ENCODE measurements at places on chromosomes 12 and 14. TPM values are rescaled to one million over a fixed set of nuclear protein-coding genes. Genes with fewer than 3 reads are reported as not detected.

DNA sequence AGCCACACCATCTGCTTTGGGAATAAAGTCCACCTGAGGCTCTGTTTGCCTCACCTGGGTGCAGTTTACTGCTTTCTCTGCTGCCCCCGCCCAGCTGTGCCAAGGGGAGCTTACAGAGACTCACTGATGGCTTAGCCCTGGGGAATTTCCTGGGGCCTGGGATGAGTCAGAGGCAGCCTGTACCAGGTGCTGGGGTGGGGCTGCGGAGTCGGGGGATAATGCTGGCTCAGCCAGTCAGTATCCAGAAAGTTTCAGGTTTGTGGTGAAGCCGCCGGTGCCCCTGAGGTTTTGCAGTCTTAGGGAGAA is 22.3 kb downstream of the PLEKHG3 start:
- peaks cover under 1% of the 10 kb centered on the region for H3K4me1 ChIP-seq
- H3K36me3 ChIP-seq: no peaks in the 10 kb centered on the region
- DNase-seq: no peak
- no peaks in the 10 kb centered on the region for H3K27me3 ChIP-seq

DNA sequence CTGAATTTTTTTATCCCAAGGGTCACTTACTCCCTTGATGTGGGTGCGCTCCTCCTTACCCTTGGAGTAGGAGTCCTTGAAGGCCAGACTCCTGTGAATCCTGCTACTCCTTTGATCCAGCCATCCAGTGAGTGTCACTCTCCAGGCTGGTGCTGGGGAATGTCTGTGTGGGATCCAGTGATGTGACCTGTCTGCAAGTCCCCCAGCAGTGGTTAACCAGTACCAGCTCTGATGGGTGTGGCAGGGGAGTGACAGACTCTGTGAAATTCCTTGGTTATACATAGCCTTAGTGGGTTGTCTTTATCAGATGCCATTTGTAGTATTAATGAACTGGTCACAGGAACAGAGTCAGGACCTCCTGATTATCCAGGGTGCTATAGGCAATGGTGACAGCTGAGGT is 409.5 kb upstream of the LMO3 start:
- no peak overlapping the region for H3K4me3 ChIP-seq

- no peaks in the 10 kb centered on the region for H3K27me3 ChIP-seq
- no peak overlapping the region for H3K4me3 ChIP-seq
- H3K27ac ChIP-seq: peak overlapping the region; percentile 42
- H3K36me3 ChIP-seq: no peaks in the 10 kb centered on the region
- H3K4me1 ChIP-seq: peaks cover 20% of the 10 kb centered on the region
- no peak for DNase-seq
Observed at GRCh38 chr14:68665792-68666204, 127.1 kb downstream of the ZFP36L1 start.

DNA sequence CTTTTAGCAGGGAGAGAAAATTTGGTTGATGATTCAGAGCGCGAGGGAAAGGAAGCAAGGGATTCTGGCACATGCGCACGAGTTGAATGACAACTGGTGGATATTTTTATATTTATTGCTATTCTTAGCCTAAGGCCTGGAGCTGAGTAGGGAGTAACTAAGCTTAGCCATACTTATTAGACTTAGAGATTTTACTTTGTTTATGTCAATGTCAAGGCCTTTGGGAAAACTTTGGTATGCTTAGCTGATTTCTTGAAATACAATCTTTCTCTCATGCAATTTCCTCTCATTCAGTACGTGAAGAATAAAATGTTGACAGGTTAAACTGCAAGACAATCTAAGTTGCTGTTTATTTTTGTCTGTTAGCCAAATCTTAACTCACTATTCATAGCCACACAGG is 101.1 kb downstream of the CRADD start:
- peak; percentile 34 for DNase-seq
- H3K36me3 ChIP-seq: no peaks in the 10 kb centered on the region
- H3K4me1 ChIP-seq: peaks cover 5% of the 10 kb centered on the region

GRCh38 chr12:131375261-131375971 is 335.5 kb upstream of the SFSWAP start:
- DNase-seq: no peak
- H3K36me3 ChIP-seq: no peaks in the 10 kb centered on the region
- no peak overlapping the region for H3K4me3 ChIP-seq
- H3K27me3 ChIP-seq: peaks cover 2% of the 10 kb centered on the region
- no peaks in the 10 kb centered on the region for H3K4me1 ChIP-seq

NID2 gene
- 6.9 TPM for total RNA-seq

TTC8 gene
- total RNA-seq: 115 TPM

CD163L1 gene
- total RNA-seq: 8.2 TPM

DNA sequence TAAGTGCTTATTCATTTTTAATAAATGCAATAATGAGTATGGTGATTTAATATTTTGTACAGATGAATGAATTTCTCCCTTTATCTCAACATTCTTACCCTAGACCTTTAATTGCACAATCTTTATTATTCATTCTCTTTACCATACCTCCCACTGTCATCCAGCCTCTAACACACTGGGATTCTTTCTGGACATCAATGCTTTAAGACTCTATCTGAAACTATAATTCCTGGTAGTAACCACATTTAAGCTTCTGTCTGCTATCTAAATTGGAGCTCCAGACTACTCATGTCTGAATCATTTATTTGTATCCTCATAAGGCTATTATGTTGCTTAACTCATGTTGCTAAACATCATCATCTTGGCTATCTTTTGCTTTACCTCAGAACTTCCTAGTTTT is 270.2 kb downstream of the ALG10B start:
- no peaks in the 10 kb centered on the region for H3K4me1 ChIP-seq
- no peaks in the 10 kb centered on the region for H3K27me3 ChIP-seq
- H3K4me3 ChIP-seq: no peak overlapping the region
- H3K36me3 ChIP-seq: no peaks in the 10 kb centered on the region
- no peak overlapping the region for H3K27ac ChIP-seq

DNA sequence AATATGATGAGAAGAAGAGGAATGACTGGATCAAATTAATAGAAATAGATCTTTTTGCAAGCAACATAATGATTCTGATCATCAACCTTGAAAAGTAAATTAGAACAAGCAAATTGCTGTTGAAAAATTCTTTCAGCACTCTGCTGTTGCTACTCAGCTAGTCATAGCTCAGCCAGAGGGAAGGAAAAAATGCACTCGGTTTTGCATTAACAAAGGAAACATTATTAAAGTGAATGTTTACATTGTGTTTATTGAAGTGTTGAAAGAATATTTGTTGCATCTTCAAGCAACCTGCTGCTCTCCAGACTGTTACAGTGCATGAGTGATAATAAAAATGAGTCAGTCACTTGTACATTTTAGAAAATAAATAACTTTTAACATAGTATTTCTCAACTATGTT is 26.5 kb downstream of the AP5M1 start:
- no peak for DNase-seq
- H3K4me1 ChIP-seq: no peaks in the 10 kb centered on the region
- H3K27ac ChIP-seq: no peak overlapping the region
- H3K27me3 ChIP-seq: no peaks in the 10 kb centered on the region
- no peak overlapping the region for H3K4me3 ChIP-seq

TRHDE gene
- total RNA-seq: 3.1 TPM

DNA sequence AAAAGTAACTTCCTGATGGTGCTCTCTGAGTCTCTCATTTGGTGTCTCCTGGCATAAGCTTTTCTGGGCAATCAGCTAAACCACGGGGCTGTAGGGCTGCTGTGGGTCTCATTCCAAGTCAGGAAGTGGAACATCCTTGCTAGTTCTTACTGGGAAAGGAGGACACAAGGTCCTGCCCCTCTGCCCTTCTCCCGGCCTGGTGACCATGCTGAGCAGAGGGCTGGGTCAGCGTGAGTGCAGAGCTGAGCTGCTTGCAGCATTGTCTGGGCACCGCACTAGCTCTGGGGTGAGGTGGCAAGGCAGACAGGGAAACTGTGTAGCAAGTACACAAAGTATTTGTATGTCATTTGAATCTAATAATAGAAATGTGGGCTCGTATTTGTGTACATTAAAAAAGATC is 45.0 kb upstream of the ASPG start:
- H3K36me3 ChIP-seq: no peaks in the 10 kb centered on the region
- no peaks in the 10 kb centered on the region for H3K4me1 ChIP-seq
- no peak for DNase-seq
- no peak overlapping the region for H3K27ac ChIP-seq
- no peaks in the 10 kb centered on the region for H3K27me3 ChIP-seq

DNA sequence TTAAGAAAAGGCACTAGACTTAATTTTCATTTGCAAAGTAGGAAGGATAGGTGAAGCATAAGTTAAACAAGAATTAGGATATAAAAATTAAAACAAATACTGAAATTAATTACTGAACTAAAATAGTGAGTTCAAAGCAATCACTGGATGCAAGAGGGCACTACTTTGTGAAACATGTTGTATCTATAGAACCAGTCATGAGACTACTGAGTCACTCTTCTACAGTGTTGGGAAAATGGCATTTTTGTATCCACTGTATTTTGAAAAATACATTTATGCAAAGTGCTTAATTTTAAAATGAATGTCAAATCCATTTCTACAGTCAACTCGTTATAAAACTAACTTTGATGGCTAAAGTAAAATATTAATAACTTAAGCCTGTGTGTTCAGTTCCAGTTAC is 47.9 kb downstream of the SEL1L start:
- H3K4me3 ChIP-seq: no peak overlapping the region
- no peaks in the 10 kb centered on the region for H3K36me3 ChIP-seq
- no peak for DNase-seq

DNA sequence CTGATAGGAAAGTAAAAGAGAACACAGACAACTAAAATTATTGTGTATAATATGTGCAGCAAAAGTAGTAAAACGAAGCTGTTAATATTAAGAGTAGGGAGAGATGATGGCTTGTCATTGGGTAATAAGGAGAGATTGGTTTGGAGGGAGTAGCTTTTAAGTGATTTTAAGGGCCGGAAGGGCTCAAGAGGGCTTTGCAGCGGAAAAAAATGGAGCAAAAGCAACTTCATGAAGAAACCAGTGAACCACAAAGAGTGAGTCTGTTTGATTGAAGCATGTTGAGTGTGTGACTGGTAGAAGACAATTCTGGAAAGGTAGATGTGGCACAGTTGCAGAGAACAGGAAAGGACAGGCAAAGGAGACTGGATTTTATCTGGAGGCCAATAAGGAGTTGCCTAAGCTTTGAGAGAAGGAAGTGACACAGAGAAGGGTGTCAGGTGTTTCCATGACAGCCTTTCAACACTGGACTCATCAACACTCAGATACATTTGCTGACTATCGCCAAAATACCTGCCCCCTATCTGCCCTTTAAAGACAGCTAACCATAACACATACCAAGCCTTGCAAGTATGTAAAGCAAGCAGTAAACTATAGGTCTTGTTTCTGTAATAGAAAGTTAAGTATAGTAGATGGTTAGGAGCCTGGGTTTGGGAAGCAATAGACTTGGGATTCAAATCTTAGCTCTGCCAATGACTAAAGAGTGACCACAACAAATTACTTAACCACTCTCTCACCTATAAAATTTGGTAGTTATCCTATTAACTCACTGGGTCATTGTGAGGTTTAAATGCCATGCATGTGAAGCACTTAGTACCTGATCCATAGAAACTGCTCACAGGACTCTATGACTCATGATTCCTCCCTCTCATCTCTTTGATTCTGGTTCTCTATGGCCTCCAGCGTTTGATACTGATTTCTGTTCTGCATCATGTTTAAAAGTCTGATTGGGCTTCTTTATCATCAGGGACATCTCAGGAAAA is 117.3 kb upstream of the LMNTD1 start:
- no peak overlapping the region for H3K4me3 ChIP-seq
- H3K27ac ChIP-seq: no peak overlapping the region
- no peak for DNase-seq
- no peaks in the 10 kb centered on the region for H3K4me1 ChIP-seq
- no peaks in the 10 kb centered on the region for H3K27me3 ChIP-seq

DNA sequence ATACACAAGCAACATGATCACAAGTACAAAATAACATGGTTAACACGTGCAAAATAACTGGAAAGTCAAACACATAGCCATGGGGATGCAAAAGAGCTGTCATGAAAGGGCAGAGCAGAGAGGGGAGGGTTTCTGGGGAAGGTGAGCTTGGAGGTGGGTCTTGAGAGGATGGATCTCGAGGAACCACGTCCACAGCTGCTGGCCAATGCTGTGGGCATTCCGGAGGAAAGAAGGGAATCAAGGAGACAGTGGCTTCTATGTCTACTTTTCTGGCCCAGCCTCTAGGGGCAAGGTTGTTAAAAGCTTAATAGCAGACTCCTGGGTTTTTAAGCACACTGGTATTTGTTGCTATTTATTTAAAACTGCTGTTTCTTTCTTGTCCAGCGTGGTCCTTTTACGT is 8.4 kb upstream of the MYH7 start:
- H3K27ac ChIP-seq: no peak overlapping the region
- H3K27me3 ChIP-seq: no peaks in the 10 kb centered on the region
- no peaks in the 10 kb centered on the region for H3K4me1 ChIP-seq
- no peak overlapping the region for H3K4me3 ChIP-seq

- no peaks in the 10 kb centered on the region for H3K27me3 ChIP-seq
- no peaks in the 10 kb centered on the region for H3K4me1 ChIP-seq
Observed at GRCh38 chr12:1911598-1912575, 6.6 kb downstream of the CACNA2D4 start.

GLS2 gene
- total RNA-seq: 4.1 TPM

PUS7L gene
- total RNA-seq: 12.7 TPM

DNA sequence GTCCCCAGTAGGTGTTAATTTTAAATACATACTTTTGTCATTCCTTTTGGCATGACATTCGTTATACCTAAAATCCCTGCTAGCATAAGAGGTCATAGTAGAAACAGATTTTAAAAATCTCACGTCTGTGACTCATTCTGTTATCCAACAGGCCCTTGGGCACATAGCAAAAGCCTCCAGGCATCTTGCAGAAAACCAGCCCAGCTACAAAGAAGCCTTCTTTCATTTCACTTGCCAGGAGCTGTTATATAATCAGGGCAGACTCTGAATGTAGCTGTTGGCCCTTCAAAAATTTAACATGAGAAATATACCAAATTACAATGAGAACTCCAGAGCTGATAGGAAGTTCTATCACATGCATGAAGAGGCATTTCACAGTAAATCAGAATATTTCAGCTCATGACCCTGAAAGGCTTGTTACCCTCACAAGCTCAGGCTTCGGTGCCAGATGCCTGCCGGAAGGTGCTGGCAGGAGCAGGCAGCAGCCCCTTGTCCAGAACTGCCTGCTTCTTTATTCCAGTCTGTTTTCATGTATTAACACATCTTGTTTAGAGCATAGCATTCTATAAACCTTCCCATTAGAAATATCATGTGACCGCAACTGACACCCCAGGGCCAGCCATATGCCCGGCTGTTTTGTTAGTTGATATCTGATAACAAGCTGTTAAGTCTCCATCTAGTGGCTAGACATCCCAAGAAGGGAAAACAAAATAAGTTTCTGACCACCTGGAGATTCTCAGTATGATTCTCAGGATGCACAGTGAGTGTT is 17.8 kb downstream of the E2F7 start:
- no peaks in the 10 kb centered on the region for H3K27me3 ChIP-seq
- H3K4me1 ChIP-seq: no peaks in the 10 kb centered on the region
- no peak overlapping the region for H3K4me3 ChIP-seq
- H3K36me3 ChIP-seq: no peaks in the 10 kb centered on the region
- no peak for DNase-seq
- H3K27ac ChIP-seq: no peak overlapping the region

GLIPR1L1 gene
- total RNA-seq: 1.0 TPM

- no peaks in the 10 kb centered on the region for H3K36me3 ChIP-seq
- H3K4me1 ChIP-seq: no peaks in the 10 kb centered on the region
- no peak for DNase-seq
Observed at GRCh38 chr12:99067171-99067785, 422.2 kb downstream of the APAF1 start.

CFAP251 gene
- 4.5 TPM for total RNA-seq

TDRD9 gene
- 18.2 TPM for total RNA-seq

- H3K36me3 ChIP-seq: no peaks in the 10 kb centered on the region
- no peak overlapping the region for H3K27ac ChIP-seq
- DNase-seq: no peak
- H3K4me1 ChIP-seq: no peaks in the 10 kb centered on the region
- no peak overlapping the region for H3K4me3 ChIP-seq
- no peaks in the 10 kb centered on the region for H3K27me3 ChIP-seq
Observed at GRCh38 chr12:13880613-13881012, 100.8 kb downstream of the GRIN2B start.
